Panc1 (cell line): ENCODE measurements at places on chromosomes 16 and 17.

- DNase-seq, result no peak
These were observed 8.8 kb downstream of the ST3GAL2 start for GRCh38 chr16:70429888-70430666.

DNA sequence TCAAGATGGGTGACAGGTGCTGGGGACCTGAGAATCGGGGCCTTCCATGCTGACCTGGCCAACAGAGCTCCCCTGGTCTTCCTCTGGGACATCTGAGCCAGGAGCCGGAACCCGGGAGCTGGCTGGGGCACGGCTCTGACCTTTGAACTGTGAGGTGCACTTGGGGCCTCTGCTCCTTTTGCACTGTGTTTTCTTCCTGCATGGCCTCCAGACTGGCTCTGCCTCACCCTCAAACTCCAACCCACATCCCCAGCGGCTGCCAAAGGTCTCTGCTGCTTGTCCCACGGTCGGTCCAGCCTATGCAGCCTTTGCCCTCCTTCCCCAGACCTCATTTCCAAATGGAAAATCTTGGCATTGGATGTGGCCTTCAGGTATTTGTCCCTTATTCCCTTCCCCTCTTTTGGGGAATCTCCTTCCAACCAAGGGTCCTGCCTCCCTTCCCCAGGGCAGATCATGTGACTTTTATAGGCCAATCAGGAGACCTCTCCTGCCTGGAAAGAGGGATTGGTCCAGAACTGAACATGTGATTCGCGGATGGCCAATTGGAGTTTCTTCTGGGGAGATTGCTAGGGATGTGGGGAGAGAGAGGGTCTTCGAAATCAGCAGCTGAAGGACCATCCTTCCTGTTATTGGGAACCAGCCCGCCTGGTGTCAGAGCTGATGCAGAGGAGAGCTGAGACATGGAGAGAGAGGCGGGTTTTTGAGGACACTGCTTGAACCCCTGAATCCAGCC lies 117.9 kb downstream of the CYLD start:
- no peak for DNase-seq

- DNase-seq, result no peak
These were observed 31.7 kb upstream of the NUDT16L1 start for GRCh38 chr16:4661661-4662060.

- no peak for DNase-seq
These were observed 20.3 kb downstream of the PARN start for GRCh38 chr16:14609716-14610115.

DNA sequence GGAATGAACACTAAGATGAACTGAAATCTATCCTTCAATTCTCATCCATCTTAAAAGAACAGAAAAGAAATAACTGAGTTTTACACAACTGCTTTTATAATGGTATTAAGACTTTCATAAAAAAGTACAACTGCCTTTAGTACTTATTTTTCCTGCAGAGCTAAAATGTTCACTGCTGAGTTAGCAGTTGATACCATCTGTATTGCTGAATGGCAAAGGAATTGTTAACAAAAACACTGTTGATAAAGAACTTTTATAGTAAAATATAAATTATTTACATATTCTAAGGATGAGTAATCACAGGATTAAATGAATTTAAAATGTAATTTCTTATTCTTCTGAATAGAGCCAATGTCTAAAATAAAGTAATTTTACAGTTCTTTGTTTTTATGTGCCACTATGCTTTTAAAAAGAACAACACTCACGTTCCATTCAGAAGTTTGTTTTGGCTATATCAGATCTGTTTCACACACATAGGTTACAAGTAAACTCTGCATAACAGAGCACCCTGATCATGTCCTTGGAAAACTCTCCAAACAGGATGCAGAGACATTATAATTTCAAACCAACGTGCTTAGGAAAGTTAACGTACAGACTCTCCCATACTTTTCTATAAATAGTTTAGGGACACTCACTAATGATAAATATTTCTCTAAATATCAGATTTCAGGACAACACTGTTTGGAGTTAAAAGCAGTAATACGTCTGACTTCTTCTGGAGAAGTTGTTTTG lies 151.1 kb downstream of the ITFG1 start:
- DNase-seq, result no peak

DNA sequence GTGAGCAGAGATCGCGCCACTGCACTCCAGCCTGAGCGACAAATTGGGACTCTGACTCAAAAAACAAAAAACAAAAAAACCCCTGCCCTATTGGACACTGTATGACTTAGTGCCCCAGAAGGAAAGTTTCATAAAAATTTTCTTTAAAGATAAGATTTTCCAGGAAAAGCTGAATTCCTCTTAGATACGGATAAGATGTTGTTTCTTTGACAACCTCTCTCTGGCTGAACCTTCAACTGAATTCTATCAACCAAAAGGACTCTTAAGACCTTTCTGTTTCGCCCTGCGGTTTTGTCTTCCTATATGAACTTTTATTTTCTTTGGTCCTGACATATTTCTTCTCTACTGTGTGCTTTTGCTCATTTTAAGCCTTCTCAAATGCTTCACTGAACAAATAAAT lies 35.8 kb downstream of the CPPED1 start:
- no peak for DNase-seq
